DMS53 (cell line): ENCODE measurements at places on chromosomes 5 and 9.
A peak's percentile ranks its signal among the peaks of the same experiment; 100 is the strongest.

- no peak for DNase-seq
These were observed 118.7 kb upstream of the SNX2 start for GRCh38 chr5:122656160-122656559.

DNA sequence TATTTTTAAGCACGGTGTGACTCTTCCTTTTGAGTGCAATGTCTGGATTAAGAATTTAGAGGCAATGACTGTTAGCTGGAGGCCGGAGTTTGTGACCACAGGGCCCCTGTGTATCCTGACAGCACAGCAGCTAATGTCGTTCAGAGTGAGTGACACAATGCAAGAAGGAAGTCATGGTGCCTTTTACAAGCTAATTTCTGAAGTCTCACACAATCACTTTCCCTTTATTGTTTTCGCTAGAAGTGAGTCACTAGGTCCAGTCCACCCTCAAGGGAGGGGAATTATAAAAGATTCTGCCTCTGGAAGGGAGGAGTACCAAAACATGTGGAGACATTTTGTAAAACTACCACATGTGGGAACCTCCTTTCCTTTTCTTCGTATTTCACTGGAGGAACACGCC, 185.5 kb upstream of the FGF10 start:
- no peak for DNase-seq

GRCh38 chr5:79575996-79576395, 36.2 kb upstream of the TENT2 start:
- no peak for DNase-seq

- no peak for DNase-seq
These were observed 209.7 kb upstream of the KLF4 start for GRCh38 chr9:107699231-107699630.

DNA sequence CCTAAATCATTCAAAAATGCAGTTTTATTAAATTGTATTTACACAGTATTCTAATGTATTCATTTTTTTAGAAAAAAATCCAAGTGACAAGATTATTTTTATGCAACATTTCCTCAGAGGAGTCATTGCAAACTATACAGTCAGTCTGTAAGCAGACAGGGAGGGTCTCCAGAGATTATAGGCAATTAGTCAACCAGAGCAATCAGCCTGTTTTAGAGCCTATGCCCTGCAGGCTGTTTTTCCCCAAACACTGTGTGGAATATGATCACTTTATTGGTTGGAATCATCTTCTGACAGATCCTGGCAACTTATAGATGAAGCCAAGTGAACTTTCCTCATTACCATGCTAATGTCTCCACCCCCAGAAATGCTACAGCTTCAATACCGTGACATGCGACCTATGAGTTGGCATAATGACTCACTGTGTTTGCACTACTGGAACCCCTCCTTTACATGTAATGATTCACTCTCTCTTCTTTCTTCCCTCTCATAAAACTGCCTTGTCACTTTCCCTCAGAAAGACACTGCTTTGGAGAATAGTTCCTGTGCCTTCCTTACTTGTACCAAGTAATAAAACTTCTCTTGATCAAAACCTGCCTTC, 577.7 kb upstream of the FTMT start:
- DNase-seq: peak; percentile 93

DNA sequence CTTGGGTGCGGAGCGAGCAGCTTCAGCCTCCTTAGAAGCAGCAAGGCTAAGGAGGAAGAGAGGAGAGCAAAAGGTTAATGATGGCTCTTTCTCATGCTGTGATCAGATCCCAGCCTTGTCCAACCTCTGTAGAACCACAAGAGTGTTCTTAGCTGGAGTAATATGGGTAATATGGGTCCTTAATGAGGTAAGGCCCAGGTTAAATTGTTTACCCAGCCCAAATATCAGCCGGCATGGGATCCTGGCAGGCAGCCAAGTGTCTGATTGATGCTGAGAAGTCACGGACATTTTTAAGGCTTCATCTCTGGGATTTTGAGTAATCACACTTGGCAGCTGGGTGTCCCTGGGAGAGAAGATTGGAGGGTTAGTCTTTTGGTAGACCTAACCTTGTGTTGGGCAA, 32.3 kb downstream of the GLRA1 start:
- peak; percentile 31 for DNase-seq

DNA sequence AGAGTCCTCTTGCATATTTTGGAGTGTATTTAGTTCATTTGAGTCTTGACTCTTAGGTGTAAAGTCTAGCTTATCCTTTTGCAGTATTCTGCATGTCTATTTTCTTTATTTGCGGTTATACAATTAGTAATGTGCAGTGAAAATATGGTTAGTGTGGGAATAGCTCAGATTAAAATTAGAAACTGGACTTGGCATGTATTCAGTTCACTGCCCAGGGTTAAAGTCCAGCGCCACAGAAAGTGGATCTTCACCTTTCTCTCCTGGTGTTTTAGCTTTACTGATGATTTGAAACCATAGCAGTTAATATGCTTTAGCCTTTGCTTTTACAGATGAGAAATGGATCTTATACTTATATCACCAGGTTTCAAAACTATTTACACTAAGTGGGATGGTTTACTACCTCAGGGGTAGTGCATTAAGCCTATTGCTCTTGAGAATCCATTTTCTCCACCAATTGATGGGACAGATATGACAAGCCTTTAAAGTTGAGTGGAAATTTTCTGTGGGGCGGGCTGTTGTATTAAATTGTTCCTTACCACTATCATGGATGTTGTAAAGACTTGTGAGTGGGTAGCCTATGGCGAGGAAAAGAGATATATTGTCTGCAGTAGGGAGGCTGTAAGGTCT, 48.9 kb downstream of the PBX3 start:
- DNase-seq: no peak

- peak; percentile 47 for DNase-seq
These were observed 125.9 kb downstream of the APBA1 start for GRCh38 chr9:69546265-69546664.

- no peak for DNase-seq
These were observed 14.2 kb upstream of the PHYKPL start for GRCh38 chr5:178246624-178247279.

DNA sequence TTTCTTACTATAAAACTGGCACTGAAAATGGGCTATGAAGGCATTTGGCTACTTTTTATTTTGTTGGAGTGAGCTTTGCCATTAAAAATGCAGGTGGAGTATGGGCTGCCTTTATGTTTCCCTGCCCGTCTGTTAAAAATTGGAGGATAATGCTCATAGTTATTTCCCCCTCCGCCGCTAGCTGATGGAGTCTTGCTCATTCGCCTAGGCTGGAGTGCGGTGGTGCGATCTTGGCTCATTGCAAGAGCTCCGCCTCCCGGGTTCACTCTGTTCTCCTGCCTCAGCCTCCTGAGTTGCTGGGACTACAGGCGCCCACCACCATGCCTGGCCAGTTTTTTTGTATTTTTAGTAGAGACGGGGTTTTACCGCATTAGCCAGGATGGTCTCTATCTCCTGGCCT, 8.6 kb downstream of the G3BP1 start:
- DNase-seq: no peak

DNA sequence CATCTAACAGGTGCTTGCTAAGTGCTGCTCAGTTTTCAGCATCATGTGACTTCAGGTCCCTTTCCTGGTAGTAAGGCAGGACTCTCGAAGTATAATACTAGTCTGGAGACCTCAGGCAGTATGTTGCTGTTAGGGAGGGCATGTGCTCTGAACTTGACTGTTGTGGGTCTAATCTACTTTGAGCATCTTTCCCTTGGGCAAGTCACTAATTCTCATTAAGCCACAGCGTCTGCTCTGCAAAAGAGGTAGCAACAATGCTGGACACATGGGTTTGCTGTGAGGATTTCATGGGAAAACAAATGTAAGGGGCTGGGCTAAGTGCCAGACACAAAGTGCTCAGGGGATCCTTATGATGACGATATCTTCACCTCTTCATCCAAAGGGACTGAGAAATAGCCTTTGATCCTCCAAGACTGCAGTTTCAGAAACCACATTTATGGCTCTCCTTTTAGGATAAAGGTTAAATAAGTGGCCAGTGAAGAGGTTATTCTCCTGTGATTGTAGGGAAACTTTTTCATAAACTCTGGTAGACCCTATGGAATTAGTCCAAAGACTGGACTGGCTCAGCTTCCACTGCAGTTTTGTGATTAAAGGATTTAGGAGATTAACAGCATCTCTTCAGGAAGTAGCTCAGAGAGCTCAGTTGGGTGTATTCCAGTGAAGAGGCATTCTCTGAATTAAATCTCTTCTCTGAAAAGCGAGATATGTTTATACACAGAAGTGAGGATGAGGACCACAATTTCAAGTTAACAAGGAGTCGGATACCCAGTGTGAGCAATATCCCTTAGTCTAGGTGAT, 216.6 kb downstream of the SGCD start:
- DNase-seq: peak; percentile 13

DNA sequence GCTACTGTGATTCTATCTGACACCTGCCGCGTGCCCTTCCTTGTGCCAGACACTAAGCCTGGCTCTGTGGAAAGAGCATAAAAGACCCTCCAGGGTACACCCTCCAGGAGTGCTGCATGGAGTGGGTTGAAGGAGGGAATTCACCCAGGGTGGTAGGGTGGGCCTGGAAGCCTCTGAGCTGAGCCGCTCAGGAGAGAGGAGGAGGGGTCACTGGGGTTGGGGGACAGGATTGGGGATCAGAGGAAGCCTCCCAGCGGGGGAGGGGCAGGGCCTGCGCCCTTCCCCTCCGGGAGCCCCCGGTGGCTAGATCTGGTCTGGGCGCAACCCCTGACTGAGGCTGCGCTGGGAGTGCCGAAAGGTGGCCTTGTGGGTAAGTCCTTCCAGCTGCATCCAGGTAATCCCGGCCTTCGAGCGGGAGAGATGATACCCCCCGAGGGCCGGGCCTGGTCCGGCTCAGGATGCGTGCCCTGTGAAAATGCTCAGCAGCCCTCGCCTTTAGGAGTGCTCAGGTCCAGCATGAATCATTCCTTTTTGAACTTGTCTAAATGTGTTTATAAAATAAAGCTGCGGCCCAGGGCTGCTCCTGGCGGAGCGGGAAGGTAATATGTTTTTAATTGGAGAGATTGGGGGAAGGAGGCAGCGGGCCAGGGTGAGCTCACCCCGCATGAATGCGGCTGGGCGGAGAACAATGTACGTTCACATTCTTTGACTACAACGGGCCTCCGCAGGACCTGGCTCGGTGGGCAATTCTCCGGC, 118.1 kb upstream of the SMIM23 start:
- no peak for DNase-seq

- peak; percentile 40 for DNase-seq
These were observed 131.0 kb upstream of the ASTN2 start for GRCh38 chr9:117545846-117546245.

GRCh38 chr5:82884821-82885471, 192.2 kb downstream of the TMEM167A start:
- DNase-seq: no peak

- DNase-seq: no peak
These were observed 123.9 kb upstream of the ABCA1 start for GRCh38 chr9:105051897-105052296.

DNA sequence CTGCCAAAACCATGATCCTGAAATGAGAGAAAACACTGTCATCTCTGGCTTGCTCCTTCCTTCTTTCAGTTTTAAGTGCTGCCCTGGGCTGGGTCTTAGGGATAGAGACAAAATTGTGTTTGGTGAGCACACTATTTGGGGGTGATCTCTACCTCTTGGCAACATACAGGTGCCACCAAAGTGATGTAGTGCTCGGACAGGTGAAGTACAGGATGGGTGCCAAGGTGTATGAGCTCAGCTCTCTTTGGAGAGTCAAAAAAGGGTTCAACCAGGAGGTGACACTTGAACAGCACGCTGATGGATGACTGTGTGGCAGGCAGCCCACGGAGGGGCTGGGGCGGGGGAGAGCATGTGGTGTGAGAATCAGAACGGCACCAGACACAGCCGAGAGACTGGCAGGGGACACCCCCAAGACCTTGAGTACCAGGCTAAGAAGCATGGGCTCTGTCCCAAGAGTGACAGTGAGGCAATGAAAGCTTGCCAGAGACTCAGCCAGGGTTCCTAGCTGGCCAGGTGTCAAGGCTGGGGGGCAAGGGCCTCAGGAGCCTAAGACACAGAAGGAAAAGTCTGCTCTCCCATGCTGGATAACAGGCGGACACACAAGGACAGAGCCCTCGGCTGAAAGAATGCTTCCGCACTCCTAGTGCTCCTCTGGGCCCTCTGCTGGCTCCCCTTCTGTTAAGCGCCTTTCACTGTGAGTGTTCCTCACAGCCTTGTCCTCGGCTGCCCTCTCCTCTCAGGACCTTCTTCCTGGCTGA, 2.5 kb downstream of the NHP2 start:
- no peak for DNase-seq

DNA sequence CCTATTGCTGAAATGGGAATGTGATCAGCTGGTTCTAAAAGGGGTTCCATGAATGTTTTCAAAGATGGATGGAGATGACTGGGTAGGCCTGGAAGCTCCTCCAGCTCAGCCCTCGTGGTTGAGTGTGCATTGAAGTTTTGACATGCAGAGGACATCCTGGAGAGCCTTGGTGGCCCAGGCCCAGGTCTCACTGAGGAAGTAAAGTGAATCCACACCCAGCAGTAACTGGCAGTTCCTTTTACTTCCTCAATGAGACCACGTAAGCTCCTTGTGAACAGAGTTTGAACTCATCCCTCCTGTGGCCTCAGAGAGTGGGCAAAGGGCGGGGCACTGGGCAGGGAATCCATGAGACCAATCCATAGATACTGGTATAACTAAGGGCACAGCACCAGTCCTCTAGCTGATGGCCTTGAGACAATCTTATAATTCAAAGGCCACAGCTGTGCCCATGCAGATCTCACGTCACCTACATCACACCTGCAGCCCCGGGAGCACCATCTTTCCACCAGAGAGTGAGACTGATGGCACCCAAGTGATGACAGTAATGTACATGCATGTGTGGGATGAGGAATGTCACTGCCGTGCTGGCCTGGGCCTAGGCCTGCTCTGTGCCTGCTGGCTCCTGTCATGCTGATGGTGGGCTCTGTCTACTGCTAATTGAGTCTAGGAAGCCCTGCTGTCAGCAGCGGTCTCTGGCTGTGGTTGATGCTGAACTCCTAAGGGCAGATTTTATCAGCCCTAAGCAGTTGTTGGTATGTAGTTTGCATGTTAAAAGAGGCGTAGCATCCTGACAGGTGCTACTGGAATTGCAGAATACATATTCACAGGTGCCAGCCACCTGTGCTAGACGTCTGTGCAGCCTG, 257.8 kb downstream of the FSTL4 start:
- no peak for DNase-seq

DNA sequence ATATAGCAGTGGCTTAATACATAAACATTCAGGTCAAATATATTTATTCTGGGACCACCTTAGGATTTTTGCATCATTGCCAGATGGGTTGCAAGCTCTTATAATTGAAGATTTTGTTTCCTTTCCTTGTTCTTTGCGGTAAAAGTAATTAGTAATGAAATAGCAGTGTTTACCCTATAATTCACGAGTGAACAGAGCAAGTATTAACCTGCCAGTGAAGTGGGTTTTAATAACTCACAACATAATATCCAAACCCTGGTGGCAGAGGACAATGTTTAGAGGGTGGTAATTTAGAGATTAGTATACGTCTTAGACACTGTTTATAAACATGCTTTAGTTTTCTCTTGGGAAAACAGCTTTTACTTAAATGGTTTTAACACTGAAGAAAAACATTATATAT, 11.8 kb downstream of the ARL14EPL start:
- no peak for DNase-seq
